ENCODE measurements at places on chromosomes 1 and 21.

- no peak for DNase-seq
Measured at GRCh38 chr1:156247460-156248322, at the start of gene PAQR6. PAQR6 (minus strand) TSS chr1:156248056; CDS start chr1:156246731, 1,325 bp downstream.

- DNase-seq, result no peak
Measured at GRCh38 chr21:16422702-16423101, 692.9 kb downstream of the USP25 start.

DNA sequence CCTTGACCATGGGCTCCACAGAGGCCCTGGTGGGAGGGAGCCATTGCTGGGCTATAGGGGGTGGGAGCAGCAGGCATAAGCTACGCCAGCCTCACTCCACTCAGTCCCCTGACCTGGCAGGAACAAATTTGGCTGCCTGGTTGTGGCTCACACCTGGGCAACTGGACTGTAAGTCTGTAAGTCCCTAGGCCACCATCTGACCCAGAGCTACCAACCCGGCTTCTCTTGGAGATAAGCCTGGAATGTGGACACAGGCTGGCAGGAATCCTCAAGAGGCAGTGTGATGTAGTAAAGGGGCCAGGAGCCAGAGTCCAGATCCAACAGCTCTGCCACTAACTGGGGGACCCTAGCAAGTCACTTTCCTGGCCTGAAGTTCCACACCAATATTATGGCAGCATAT, 11.4 kb downstream of the NCF2 start:
- no peak for DNase-seq

DNA sequence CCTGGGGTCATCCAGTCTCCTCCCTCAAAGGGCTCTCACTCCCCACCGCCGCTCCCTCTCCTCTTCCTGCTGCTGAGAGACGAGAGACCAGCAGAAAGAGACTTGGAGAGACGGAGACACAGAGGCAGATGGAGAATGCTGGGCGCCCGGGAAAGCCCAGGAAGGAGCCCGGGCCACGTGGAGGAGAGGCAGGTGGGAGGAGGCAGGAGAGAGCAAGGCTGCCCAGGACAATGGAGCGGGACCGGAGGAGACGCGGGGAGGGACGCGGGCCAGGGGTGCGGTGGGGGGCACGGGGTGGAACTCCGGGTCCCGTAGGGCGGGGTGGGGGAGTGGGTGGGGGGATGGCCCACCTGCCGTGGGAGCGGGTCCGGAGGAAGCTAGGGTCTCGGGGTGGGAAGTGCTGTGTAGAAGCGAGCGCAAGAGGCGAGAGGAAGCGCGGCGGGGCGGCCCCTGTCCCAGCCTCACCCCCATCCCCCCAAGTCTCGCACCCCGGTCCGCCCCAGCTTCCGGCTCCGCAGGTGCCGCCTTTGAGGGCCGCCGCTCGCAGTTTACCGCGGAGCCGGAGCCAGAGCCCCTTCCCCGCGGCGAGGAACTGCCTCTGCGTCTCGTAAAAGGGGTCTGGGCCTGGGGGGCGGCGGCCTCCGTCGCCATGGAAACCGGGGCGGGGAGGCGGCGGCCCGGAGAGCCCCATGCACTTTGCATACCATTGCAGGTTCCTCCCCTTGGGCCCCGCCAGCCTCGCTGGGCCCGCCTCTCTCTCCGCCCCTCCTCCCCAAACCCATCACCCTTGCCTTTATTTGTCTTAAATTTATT, 11.7 kb upstream of the EPHA2 start:
- no peak for DNase-seq

DNA sequence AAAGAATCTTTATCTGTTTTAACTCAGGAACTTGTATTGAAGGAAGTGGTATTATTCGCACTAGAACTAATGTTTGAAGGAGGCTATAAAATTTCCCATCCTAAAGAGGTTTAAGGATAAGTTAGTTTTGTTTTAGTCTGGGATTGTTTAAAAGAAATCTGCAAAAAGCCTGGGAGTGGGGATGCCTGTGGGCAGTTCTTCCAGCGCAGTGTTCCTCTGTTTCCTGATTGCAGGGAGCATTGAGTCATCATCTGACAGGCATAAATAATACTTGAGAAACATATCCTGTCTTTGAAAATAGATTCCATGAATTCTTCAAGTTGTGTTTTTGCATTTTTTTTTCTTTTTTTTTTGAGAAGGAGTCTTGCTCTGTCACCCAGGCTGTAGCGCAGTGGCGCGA, 350.8 kb upstream of the PTBP2 start:
- DNase-seq, result peak; percentile 92

GRCh38 chr1:53524428-53525375, 65.5 kb downstream of the DMRTB1 start:
- no peak for DNase-seq

DNA sequence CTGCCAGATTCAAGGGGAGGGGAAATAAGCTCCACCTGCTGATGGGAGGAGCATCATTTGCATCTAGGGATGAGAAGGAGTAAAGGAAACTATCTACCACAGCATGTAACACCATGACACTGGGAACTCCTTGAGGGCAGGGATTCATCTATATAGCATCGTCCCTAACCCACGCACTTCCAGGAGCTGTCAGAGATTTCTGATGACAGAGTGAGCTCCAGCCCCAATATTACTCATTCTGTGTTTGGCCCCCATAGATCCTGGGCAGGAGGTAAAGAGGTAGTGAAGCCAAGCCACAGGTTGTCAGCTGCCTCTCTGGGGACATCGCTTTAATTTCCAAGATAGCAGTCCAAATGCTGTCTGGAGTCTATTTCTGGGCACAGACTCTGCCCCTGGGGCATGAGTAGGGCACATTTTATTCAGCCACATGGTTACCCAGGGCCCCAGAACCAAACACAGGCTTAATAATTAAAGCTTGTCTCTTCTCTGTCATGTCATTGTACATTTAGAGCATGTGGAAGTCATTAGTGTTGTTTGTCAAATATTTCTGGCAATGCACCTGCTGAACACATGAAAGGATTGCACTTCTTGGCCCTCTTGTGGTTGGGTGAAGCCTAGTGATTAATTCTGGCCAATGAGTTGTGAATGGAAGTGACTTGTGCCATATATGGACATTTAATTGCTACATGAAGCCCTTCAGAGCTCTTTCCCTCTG, 105.9 kb upstream of the POU3F1 start:
- peak; percentile 53 for DNase-seq

- DNase-seq, result peak; percentile 54
Measured at GRCh38 chr1:97202481-97203380, 481.1 kb downstream of the PTBP2 start.

- DNase-seq, result no peak
Measured at GRCh38 chr1:11741919-11742558, 6.1 kb downstream of the AGTRAP start.

DNA sequence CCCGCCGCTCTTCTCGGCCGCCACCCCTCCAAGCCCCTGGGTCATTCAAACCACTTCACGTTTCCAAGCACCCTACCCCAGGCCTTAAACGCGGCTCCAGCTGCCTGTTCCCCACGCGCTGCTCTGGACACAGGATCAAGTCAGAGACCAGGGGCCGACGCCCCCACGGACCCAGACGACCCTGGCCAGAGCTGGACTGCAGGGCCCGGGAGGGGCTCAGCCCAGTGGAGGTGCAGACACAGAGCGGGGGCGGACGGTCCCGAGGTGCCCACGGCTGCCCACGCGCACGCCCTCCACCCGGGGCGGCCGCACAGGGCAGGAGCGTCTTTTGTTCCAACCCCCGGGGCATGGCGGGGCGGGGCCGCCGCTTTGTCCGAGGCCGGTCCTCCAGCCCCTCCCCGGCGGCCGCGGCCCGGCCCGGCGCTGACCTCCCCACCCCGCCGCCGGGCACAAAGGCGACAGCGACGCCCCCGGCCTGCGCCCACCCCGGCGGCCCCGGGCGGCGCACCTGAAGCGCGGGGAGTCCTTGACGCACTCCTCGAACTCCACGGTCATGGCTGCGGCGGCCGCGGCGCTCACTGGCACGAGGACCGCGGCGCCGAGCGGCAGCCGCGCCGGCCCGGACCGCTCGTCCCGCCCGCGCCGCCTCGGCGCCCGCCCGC, 338 bp downstream of the ACAP3 start:
- peak; percentile 61 for DNase-seq

- DNase-seq, result no peak
Measured at GRCh38 chr1:241762713-241763339, 85.2 kb upstream of the EXO1 start.

DNA sequence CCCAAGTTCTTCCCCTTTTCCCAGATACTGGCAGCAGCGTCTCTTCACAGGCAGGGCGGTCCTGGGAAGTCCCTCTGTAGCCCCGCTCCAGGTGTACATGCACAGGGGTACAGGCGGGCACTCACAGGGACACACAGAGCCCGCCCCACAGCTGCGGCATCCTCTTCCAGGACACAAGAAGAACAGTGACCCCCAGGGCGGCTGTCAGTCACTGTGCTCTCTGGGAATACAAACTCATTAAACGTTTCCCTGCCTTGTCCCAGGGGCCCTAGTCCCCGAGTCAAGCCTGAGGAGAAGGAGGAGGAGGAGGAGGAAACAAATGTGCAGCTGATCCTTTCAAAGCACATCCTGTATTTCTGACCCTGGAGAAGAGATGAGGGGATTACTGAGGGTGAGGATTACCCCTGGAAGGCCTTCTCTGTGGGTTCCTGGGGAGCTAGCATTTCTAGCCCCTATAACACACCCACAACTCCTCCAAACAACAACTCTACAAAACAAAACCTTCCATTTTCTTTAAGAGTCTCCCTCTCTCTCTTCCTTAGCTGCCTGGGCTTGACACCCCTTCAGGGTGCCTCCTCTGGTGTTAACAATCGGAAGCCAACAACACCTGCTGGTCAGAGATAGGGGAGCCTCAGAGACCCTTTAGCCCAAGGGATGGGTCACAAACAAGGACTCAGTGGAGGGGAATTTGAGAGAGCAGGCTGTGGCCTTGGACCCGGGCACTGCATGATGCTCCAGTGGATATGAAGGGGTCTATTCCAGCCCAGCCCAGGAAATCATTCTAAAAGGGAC, 28.4 kb upstream of the DMBX1 start:
- DNase-seq, result no peak

GRCh38 chr1:228074954-228075730, 7.4 kb upstream of the ARF1 start:
- no peak for DNase-seq

GRCh38 chr1:37059346-37059745, 25.0 kb upstream of the GRIK3 start:
- no peak for DNase-seq

GRCh38 chr21:38965241-38965640, 159.5 kb downstream of the ETS2 start:
- no peak for DNase-seq

DNA sequence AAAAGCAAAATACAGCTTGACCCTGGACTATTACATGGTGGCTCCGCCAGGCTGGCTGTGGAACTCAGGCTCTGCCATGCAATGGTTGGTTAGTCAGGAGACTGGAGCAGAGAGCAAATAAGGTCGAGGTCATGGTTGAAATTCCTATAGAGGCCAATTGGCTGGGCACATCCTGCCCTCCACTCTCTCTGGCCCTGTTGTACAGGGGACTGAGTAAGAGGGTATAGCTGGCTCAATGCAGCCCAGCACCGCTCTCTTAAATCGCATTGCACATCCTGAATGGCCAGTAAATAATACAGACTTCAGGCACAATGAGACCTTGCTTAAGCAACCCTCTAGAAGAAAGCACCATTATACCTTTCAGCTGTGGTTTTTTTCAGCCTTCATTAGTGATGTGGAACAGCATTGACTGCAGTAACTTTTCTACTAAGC, 59.3 kb upstream of the PPP2R5A start:
- no peak for DNase-seq

- DNase-seq, result no peak
Measured at GRCh38 chr1:212696721-212697331, 2.8 kb downstream of the BATF3 start.

GRCh38 chr1:206663362-206663761, 21.3 kb upstream of the MAPKAPK2 start:
- no peak for DNase-seq

- no peak for DNase-seq
Measured at GRCh38 chr1:224724566-224724965, 108.4 kb downstream of the CNIH3 start.

- DNase-seq, result no peak
Measured at GRCh38 chr1:36743286-36744005, 260.7 kb upstream of the CSF3R start.

- peak; percentile 69 for DNase-seq
Measured at GRCh38 chr1:226862890-226863289, 7.5 kb upstream of the PSEN2 start.

- no peak for DNase-seq
Measured at GRCh38 chr1:84462118-84462517, 16.9 kb upstream of the RPF1 start.

- peak; percentile 99 for DNase-seq
Measured at GRCh38 chr1:153608742-153609584, 4.0 kb downstream of the S100A16 start.

DNA sequence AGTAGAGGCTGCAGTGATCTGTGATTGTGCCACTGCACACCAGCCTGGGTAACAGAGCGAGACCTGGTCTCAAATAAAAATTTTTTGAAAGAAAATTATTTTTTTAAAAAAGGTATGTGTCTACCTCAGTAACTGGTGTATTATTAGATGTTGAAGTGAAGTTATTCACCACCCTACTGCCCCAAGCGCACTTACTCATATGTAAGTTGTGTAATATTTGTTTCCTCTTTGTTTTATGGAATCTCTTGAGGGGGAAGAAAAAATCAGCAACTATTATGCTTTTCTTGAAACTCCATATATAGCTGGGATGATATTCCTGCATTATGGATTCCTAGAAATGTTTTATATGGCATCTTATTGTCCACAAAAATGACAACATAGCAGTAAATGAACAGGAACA, 21.3 kb downstream of the RBM15 start:
- DNase-seq, result no peak

GRCh38 chr1:229043115-229043514, 227.8 kb upstream of the RAB4A start:
- DNase-seq, result no peak

DNA sequence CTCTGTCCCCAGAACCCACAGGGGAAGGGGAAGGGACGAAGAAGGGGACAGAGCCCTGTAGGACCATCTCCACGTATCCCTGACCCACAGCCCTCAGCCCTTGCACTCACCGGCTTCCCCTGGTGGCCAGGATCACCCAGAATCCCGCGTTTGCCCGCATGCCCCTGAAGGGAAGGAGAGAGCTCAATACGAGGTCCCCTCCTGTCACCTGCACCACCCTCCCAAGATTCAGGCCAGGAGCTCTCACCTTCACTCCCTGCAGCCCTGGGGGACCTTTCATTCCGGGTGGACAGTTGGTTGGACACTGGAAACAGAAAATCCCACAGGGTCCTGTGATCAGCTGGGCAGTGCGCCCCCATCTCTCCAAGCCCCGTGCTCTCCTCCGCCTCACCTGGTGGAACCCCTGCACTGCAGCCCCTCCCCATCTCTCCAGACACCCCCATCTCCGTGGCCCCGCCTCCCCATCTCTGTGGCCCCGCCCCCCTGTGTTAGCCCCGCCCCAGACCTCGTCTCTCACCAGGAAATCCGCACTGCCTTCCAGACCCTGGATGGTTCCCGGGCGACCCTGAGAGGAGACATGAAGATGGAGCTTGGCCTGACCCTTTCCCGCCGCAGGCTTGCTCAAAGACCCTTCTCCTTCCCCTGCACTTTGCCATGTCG, 6.0 kb downstream of the COL9A2 start:
- no peak for DNase-seq

All from RPMI7951 (cell line).